ENCODE measurements at places on chromosomes 3 and 15.

DNA sequence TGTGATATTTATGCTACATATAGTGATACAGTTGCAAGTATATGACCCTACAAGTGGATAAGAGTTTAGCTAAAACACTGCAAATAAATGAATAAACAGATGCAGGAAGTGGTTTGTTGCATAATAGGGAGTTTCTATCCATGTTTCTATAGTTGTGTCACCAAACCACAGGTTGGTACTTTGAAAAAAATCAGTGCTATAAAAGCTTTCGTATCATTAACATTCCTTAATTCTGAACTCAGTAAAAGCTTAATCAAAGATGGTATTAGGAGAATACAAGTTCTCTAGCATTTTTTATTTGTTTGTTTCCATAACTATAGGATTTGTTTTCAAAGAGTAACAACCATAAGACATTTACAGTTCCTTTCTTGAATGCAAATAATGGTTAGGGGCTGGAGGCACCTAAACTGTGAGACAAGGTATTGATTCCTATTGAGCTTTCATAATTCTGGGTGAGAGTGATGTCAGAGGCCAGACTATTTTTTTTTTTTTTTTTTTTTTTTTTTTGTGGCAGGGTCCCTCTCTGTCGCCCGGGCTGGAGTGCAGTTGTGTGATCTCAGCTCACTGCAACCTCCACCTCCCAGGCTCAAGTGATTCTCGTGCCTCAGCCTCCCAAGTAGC, 29.6 kb downstream of the CPOX start:
- DNase-seq = no peak

GRCh38 chr15:74825866-74826265, 561 bp upstream of the CPLX3 start:
- no peak for DNase-seq

- no peak for DNase-seq
Measured at GRCh38 chr3:133162265-133162664, 124.1 kb downstream of the TMEM108 start.

DNA sequence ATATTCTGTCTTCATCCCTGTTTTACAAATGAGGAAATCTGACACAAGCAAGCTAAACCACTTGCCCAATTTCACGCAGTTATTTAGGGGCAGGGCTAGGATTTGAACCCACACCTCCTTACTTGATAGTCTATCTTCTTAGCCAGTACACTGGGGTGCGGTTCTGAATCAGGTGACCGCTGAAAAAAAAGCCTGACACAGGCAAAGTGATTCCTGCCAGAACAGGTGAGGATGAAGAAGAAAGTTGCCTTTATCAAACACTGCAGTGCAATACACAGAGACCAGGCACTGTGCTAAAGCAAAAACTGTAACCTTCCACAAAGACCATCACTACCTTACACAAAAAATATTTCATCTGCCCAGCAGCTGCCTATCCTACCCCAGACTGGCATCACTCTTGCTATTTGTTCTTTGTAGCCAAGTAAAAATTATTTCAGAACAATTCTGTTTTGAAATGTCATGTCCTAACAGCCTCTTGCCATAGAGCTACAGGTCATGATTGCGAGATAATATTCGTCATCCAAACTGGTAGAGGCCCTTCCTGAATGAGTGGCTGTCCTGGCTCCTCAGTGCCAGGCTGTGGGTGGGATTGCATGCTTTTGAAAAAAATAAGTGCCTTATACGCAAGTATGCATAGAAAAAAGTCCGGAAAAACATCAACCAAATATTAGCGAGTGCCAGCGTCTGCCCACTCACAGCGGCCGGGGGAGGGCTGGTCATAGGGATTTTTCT, 142.3 kb upstream of the TPM1 start:
- no peak for DNase-seq

DNA sequence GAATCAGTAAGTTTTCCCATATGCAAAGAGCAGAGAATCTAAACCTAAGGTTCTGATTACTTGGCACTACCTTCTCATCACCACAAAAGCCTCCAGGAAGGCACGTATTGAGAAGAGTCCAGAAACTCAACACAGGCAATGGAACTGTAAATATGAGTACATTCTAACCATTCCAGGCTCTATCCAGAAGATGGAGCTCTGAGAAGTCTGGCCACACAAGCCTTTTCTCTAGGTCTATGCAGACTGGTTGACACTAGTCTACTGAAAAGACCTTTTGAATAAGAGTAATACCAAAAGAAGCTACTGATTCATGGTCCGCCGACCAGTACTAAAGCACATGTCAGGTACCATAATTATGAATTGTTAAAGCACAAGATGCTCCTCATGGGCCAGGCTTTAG, 12.2 kb upstream of the NCKIPSD start:
- DNase-seq = no peak

GRCh38 chr15:40276927-40277326, 5.9 kb downstream of the ANKRD63 start:
- no peak for DNase-seq

DNA sequence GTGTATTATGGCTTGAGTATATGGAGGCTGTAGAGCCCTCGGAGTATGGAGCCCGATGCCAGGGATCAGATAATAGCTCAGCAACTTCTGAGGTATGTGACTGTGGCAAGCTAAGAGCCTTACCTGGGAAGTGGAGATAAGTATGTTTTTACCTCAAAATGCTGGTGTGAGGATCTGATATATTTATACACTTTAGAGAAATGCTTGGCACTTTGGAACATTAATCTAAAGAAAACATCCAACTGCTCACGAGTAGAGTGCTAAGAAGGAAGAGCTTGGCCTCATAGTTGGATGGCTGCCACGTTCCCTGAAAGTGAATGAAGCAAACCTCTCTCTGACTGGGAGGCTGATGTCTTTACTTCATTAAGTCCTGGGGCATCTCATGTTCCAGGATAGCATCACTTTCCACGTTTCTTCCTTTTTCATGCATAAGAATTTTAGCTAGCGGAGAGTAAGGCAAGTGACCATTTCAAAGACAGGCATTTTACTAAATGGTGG, 58.9 kb upstream of the GOLGA8J start:
- DNase-seq = no peak

GRCh38 chr3:66195347-66195783, 25.4 kb upstream of the SLC25A26 start:
- DNase-seq = no peak

GRCh38 chr3:134235577-134236076, 15.0 kb downstream of the RYK start:
- no peak for DNase-seq

DNA sequence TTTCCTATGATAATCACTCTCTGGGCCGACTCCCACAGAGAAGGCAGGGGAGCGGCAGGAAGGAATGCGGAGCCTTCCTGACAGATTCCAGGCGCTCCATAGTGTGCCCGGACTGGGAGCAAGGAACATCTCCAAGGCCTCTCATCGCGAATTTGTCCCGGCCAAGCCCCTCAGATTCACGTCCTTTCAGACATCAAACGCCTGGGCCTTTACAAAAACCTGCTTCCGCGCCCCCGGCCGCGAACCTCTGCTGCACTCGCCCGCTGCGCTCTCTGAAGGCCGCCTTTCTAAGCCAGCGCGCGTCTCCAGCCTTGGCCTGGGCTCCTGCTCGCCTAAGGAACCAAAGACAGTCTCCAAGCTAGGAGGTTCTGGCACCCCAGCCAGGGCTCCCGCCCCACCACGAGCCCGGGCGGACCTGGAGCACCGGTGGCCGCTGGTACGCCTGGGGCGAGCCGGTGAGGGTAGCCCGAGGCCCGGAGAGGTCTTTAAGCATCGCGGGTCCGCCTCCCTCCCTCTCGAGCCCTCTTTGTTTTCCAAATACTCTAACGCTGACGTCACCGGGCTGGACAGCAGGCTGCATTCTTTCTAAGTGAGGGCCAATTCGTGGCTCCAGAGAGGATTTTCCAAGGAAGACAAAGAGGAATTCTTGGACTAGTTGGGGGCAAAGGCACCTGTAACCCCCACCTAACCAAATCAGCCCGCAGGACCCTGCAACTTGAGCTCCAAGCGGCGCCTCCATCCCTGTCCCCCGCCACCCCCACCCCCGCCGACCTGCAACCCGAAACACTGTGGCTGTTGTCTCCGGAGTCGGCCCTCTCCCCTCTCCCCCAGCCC, 759 bp downstream of the AMOTL2 start:
- no peak for DNase-seq

- DNase-seq = no peak
Measured at GRCh38 chr3:117322866-117323265, 613.3 kb downstream of the TUSC7 start.

DNA sequence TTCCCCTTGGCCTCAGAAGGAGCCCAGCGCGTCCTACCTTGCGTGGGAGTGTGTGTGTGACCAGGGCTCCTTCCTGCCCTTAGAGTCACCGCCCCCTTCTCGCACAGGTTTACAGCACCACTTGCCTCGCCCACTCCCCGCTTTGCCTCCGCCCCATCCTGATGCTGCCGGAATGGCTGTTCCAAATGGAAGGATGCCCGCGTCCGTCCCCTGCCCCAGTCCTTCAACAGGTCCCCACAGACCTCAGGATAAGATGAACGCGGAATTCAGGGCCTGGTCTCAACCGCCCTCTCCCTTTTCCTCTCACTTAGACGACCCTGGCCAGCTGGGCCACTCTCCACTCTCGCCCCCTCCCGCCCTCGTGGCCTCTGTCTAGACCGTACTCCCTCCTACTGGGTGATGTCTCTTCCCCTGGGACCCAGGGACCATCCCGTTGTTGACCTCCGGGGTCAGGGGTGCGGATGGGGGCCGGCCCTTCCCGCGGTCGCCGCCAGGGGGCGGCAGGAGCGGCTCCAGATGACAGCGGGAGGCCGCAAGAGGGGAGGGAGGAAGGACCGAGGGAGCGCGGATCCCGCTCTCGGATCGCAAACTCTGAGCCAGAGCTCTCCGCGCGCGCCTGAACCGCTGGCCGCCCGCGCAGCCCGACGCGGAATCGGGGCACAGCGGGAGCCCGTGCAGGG, at the start of gene THSD4:
Gene THSD4 (plus strand): TSS at position 585 of the 680 bp plus-strand sequence.
- no peak for DNase-seq

GRCh38 chr3:124784686-124785382, 54.6 kb downstream of the UMPS start:
- DNase-seq = no peak

GRCh38 chr3:46946856-46947545, 29.5 kb downstream of the CCDC12 start:
- peak; percentile 42 for DNase-seq

DNA sequence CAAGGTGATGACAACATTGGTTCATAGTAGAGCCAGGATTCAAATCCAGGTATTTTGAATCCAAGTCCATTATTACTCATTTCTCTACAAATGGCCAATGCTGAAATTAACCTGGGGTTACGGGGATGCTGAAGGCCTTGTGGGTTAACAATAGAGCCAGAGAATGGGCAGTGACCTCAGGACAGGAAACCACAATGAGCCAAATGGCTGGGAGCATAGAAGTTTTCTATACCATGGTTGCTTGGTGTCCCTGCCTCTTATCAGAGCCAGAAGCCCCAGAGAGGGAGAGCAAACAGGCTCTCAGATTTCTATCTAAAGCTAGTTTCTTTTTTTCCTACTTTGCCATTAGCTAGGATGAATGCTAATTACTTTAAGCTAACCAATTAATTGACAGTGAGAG, 82.3 kb downstream of the TNIK start:
- DNase-seq = no peak

DNA sequence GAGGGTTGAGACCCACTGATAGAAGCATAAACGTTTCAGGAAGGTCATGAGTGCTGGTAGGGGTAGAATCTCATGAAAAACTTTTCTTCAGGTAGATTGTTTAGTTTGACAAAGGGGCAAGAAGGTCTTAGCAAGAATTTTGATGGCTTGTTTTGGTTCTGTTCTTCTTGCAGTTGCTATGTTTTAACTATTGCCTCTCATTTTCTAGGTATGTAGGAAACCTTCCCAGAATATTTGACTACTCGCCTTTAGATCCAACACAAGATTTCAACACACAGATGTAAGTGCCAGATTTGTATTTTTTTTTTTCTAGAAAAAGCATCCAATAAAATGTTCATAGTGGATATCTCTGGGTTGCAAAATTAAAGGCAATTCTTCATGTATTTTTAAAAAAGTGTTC, 77.1 kb downstream of the USP13 start:
- DNase-seq = no peak

GRCh38 chr3:128784843-128785242, 58.9 kb downstream of the RAB7A start:
- DNase-seq = no peak

DNA sequence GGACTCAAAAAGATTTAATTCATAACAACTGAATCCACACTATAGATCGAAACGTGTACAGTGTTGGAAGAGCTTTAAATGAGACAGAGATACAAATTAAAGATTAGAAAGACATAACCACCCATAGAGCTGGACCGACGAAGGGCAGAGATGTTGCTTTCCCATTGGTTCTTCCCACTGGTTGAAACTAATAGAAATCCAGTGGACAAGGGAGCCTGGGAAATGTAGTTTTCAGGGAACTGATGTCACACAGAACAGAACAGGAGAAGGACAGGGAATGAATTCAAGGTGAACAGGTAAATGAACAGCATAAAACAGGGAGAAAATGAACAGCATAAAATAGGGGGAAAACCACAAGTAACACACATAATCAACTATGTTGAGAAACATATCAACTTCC, 328.7 kb downstream of the ZNF621 start:
- no peak for DNase-seq

GRCh38 chr15:80474224-80475215, 70.3 kb downstream of the ARNT2 start:
- DNase-seq = no peak

DNA sequence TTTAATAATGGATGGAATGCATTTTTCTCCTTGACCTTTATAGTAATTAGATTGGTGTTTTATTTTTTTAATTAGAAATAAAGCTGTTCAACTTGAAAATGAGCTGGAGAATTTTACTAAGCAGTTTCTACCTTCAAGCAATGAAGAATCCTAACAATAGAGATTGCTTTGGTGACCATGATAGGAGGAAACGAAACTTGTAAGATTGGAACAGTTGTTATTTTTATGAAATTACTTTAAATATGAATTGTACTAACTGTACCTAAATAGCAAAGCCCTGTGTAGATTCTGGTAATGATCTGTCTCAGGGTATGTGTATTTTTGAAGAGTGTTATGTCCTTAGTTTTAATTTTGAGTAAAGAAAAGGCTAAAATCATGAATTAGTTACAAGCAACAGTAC, 44.4 kb downstream of the MFN1 start:
- DNase-seq = no peak

DNA sequence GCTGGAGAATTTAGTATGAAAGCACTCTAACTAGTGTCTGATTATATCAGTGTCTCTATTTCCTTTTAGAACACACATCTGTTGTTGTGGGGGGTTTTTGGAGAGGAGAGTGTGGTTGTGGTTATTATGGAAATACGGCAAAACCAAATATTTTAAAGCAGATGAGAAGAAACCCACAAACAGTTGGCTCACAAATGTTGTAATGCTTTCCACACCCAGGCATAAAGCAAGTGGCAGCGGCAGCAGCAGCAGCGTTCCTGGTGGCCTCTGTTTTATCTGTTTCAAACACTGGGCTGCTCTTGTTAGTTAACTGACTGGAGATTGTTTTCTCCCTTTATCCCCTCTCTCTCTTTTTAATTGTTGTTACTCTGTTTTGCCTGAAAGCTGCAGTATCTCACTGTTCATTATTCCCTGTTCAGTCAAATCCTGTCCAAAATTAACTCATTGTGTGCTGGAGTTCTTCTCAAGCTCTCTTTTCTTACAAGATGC, 1045.5 kb upstream of the NR2F2 start:
- no peak for DNase-seq
